Substantia nigra (tissue), 51 donors: ENCODE measurements at places on chromosomes 13 and 19.
A peak's percentile ranks its signal among the peaks of the same experiment; 100 is the strongest.

DNA sequence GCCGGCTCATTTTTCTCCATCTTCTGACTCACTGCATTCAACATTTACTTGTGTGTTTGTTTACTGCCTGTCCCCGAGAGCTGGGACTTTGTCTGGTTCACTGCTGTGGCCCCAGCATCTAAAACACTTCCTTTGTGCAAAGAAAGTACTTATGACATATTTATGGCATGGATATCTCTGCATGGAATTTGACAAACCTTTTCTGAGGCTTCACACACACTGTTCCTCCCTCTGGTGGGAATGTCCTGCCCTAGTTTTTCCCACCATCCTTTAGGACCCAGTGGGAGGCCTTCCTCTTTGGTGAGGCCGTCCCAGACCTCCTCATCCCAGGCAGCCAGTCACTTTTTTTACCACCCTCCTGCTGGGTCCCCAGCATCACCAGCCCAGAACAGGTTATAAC is 1.4 kb upstream of the SRRM5 start:
- no peak for DNase-seq

DNA sequence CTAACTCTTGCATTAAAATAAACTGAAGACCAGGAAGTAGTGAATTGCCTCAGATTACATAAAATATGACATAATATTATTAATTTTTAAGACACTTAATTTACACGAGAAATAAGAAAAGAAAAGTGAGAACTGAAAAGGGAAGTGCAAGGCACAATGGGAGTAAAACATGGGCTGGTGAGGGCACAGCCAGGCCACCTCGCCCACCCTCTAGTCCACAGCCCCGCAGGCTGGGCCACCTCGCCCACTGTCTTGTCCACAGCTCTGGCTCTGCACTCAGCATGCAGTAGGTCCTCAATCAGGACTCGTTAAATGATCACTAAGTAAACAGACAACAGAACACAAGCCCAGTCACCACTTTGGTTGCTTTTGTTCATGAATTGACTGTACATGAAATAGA is 67.8 kb upstream of the ARHGEF7 start:
- no peak for DNase-seq

- no peak for DNase-seq
Measured at GRCh38 chr13:83048419-83048818, 833.9 kb downstream of the SLITRK1 start.

DNA sequence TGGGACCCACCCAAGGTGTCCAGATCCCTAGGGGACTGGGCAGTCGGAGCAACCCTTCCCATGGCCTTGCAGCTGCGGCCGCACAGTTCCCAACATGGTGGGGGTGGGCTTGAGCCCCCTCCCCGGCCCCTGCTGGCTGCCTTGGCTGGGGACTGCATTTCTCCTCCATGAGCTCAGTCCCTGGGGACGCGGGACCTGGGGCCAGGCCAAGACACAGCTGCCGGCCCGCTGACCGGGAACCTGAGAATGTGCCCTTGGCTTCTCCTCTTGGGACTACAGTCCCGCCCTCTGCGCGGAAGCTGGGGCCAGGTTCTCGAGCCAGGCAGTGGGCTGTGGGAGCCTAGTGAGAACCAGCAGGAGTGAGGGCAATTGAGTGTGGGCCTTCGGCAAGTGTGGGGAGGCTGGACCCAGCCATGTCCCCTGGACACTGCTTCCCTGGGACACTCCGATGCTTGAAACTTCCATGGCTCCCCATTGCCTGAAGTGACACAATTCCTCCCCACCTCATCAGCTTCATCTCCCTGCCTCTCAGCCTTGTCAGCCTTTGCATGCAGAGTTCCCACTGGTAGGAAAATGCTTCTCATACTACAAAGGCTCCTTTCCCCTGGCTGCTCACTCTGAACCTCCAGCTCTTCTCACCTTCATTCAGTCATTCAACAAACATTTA is 13.1 kb upstream of the NOTCH3 start:
- DNase-seq = no peak

DNA sequence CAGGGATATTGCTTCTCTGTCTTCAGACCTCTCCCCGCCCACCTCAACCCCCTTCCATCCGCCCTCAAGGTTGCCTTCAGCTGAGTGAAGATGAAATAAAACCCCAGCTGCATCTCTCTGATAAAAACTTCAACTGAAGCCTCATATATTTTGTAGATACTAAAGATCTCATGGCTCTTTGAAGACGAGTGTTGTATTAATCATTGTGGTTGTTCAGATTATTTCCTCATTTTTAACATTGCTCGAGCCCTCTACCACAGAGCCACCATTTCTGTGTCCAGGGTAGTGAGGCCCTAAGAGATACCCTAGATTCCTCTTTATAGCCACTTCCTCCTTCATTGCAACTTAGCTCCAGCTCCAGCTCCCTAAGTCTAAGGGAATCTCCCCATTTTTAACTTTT is 312.8 kb upstream of the ZNF507 start:
- DNase-seq = no peak

GRCh38 chr13:35629026-35629425 is 152.5 kb upstream of the MAB21L1 start:
- DNase-seq = no peak

- DNase-seq = peak; percentile 15
Measured at GRCh38 chr19:3335431-3336350, 30.7 kb upstream of the NFIC start.

GRCh38 chr19:53549340-53549739 is 11.4 kb downstream of the ZNF331 start:
- DNase-seq = no peak

GRCh38 chr13:113342820-113343691 is 20.9 kb downstream of the GRTP1 start:
- no peak for DNase-seq

DNA sequence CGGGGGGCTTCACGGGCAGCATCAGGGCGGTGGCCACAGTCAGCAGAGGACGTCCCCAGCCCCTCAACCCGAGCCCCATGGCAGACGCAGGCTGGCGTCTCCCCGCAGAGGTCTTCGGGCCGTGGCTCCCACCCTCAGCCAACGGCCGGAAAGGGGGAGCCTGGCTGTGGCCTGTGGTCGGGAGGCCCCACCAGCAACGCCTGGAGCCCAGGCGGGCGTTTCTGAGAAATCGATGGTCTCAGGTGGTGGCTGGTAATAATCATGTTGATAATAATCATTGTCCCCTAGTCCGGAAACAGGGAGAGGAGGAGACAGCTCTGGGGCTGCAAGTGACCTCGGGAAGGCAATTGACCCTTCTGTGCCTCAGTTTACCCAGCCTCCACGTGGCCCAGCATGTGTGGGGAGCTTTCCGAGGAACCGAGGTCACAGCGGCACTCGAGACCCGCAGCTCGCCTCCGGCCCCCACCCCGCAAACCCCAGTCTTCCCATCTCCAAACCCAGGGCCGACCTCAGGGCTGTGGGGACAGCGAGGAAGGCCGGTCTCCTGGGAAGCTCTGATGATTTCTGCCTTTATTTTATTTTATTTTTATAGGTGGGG is at the start of gene PRSS57:
TSS of gene PRSS57 (minus strand) at position 101 of the 598 bp plus-strand sequence. CDS start at position 79, 22 bp downstream.
- DNase-seq = no peak

GRCh38 chr13:28056426-28056825 is 44.0 kb downstream of the FLT3 start:
- no peak for DNase-seq

- no peak for DNase-seq
Measured at GRCh38 chr13:106942563-106942962, 374.6 kb upstream of the ARGLU1 start.

GRCh38 chr13:76029088-76029487 is 393.0 kb downstream of the LMO7 start:
- no peak for DNase-seq

- DNase-seq = no peak
Measured at GRCh38 chr19:49543032-49543431, 15.2 kb downstream of the RCN3 start.

GRCh38 chr13:110411688-110412059 is 104.6 kb downstream of the COL4A2 start:
- DNase-seq = no peak

GRCh38 chr13:74765955-74766354 is 631.8 kb upstream of the KLF12 start:
- DNase-seq = no peak

DNA sequence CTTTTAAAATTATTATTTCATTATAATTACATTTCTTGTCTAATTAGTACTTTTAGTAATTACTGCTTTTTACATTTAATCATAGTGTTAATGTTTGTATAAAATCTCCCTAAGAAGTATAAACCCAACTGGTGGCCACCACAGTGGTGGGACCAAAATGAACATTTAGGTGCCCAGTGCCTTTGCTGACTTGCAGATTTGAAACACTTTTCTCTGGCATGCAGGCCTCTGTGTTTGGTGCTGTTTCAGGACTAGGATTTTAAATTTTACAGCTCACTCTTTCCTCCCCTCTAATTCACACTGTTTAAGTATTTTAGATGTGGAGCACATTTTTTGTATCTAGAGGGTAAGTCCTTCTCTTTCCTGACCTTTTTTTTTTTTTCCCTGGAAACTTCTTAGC is 17.5 kb downstream of the UBAC2 start:
- DNase-seq = no peak

GRCh38 chr13:25132751-25133390 is 36.9 kb downstream of the PABPC3 start:
- no peak for DNase-seq

GRCh38 chr13:39250440-39250839 is 212.2 kb downstream of the NHLRC3 start:
- DNase-seq = no peak

GRCh38 chr19:47681936-47682335 is 31.3 kb upstream of the EHD2 start:
- DNase-seq = no peak

GRCh38 chr13:50228527-50228926 is 213.3 kb downstream of the KCNRG start:
- no peak for DNase-seq

GRCh38 chr19:40594255-40594654 is 6.9 kb upstream of the LTBP4 start:
- no peak for DNase-seq

- DNase-seq = no peak
Measured at GRCh38 chr19:6012426-6013170, 34.7 kb upstream of the RANBP3 start.

DNA sequence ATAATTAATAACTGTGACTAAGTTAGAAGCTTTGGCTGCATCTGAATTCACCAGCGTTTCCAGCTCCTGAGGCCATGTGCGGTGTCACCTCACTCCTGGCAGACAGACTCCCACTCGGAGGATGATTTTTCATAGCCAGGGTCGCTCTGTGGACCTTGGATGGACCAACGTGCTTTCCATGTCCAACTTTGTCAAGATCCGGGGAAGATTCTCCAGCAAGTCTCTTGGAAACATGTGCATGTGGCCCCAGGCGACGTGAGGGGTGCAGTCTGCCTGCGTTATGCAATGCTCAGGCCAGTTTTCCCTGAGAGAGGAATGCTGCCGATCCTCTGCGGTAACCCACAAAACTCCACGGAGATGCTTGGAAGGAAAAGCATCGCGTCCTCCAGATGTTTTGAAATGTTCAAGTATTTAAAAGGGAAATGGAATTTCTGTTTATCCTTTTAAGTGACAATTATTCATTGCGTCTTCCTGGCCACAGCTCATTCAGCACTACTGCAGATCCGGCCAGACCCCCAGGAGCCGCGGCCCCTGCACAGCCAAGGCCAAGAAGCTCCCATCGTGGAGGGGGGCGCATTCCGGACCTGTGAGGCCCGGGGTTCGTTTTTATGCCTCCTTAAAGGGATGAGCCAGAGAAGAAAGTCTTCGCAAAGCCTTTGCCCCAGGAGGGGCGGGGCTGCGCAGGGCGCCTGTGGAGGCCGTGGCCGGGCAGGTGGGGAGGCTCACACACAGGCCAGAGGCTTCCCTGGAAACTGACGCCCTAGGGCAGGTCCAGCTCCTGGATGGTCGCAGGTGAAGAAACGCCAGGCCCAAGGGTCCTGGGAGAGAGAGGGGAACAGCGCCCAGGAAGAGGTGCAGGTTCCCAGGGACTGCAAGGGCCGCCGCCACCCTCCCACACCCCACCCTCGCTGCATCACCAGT is 46.0 kb downstream of the C13orf46 start:
- DNase-seq = no peak

GRCh38 chr13:51068501-51068900 is 42.6 kb downstream of the C13orf42 start:
- DNase-seq = no peak

GRCh38 chr13:92849381-92849780 is 377.2 kb upstream of the GPC6 start:
- DNase-seq = no peak

DNA sequence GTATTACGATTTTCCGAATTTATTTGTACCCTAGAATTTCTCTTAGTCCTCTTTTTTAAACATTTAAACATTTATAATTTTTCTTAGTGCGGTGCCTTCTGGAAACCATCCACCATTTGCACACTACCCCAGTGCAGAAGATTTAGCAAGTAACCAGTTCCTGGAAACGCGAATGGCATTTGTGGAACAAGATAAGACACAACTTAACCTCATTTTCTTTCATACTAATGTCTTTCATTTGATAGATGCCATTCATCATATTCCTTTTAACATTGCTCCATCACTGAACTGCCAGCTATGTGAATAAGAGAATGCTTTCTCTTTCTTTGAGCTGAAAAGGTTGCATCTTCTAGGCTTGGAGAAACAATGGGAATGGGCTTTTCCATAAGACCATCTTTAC is 6.8 kb downstream of the FRY start:
- DNase-seq = no peak
